ENCODE measurements at places on chromosomes 2 and 18.

GRCh38 chr2:46481198-46482193, 2.1 kb downstream of the TMEM247 start:
- no peak for DNase-seq

DNA sequence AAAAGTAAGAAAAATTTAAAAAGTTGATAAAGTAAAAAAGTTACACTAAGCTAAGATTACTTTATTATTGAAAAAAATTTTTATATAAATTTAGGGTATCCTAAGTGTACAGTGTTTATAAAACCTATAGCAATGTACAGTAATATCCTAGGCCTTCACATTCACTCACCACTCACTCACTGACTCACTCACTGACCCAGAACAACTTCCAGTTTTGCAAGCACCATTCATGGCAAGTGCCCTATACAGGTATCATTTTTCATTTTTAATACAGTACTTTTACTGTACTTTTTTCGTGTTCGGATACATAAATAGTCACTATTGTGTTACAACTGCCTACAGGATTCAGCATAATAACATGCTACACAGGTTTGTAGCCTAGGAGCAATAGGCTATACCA, 8.9 kb upstream of the THUMPD2 start:
- no peak for DNase-seq

DNA sequence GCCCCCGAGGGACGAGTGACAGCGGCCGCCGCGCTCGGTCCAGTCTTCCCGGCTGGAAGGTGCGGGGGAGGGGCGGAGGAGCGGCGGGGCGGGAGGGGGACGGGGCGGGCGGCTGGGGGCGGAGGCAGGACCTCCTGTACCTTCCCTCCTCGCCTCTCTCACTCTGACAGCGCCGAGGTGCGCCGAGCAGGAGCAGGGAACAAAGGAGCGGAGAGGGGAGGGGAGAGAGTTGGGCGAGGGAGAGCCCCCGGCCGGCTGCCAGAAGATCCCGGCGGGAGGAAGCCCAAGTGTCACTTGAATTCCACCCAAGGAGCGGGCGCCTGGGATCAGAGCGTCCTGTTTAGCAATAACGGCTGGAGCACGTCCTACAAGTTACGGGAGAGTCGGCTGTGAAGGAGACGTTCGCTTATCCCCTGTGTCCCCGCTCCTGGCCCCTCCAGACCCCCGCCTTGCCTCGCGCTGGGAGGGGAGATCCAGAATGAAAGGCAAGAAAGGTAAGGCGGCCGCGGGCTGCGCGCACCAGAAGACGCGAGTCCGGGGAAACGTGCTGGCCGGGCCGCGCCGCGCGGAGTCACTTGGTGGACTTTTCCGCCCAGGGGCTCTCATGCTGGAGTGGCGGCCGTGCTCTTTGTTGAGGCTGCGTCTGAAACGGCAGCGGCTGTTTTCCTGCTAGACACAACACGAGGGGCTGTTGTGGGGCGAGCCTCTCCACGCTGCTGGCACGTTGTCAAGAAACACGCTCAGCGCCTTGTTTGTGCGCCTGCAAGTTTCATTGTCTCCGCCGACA, at the start of gene TGIF1:
TGIF1 (plus strand) TSS at position 161 of the 787 bp plus-strand sequence; CDS start at position 479, 318 bp downstream.
- peak; percentile 75 for DNase-seq

- peak; percentile 28 for DNase-seq
Measured at GRCh38 chr2:7083580-7084509, 166.6 kb downstream of the RNF144A start.

DNA sequence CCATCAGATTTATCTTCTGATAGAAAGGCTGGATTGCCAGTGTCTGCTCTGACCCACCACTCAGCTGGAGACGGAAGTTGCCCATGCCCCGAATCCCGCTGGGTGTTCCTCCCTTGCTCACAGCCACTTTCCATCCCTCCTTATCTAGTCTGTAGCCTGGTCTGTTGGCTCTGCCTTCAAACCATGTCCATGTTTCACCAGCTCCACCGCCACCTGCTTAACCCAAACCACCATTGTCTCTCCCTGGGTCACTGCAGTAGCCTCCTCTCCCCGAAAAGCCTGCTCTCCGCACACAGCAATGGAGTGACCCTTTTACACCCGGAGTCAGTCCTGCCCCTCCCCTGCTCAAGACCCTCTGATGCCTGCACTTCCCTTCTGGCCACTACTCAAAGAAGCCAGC, 60.4 kb downstream of the GLI2 start:
- DNase-seq = no peak

DNA sequence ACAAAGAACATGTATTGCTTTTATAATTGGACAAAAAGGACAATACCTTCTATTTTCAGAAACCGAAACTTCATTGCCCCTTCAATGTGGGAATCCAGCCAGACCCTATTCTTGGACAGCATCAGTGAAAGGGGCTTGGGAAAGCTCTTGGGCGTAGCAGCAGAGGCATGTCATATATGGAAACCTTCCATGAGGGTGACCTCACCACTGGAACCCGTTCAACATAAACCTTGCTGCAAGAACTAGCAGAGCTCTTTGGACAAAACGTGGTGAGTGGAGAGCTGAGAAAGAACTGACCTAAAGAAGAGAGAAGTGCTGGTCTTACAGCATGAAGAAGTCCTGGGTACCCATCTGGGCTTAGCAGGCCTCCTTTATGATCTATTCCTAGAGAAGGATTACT, 22.7 kb upstream of the ACTG2 start:
- no peak for DNase-seq

Measured in HuH-7 (cell line).